ENCODE measurements at places on chromosomes 1 and 21. TPM values are rescaled to one million over a fixed set of nuclear protein-coding genes. Genes with fewer than 3 reads are reported as not detected.

DNA sequence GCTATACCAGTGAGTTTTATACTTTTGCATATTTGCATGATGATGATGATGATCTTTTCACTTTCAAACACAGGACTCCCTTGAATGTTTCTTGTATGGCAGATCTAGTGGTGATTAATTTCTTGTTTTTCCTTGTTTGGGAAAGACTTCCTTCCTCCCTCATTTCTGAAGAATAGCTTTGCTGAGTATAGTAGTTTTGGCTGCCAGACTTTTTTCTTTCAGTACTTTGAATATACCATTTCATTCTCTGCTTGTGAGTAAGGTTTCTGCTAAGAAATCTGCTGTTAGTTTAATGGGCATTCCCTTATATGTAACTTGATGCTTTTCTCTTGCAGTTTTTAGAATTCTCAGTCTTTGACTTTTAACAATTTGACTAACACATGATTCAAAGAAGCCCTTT is 547.4 kb upstream of the CXADR start:
- H3K4me1 ChIP-seq: peaks cover 6% of the 10 kb centered on the region
- no peak for DNase-seq
- no peak overlapping the region for H3K4me3 ChIP-seq

DNA sequence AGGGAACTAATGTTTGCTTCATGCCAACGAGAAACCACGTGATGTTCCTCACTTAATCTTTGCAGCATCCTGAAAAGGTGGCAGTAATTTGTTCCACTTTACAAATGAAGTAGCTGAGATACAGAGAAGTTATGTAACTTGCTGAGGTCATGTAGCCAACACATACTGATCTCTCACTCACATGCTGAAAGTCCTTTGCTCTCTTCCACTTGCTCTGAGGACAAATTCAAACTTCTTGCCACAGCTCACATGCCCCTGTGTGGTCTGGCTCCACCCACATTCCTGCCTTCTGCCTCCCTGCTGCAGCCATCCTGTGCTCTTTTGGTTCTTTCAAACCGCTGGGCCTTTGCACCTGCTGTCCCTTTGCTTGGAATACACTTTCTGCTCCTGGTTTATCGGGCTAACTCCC is 55.4 kb downstream of the TMCO4 start:
- H3K27me3 ChIP-seq: no peaks in the 10 kb centered on the region
- no peak overlapping the region for H3K27ac ChIP-seq

- no peak overlapping the region for H3K4me3 ChIP-seq
- peaks cover 98% of the 10 kb centered on the region for H3K36me3 ChIP-seq
- no peaks in the 10 kb centered on the region for H3K27me3 ChIP-seq
- H3K27ac ChIP-seq: peak overlapping the region; percentile 76
- peak; percentile 64 for DNase-seq
Observed at GRCh38 chr1:226364514-226364899, 43.4 kb downstream of the PARP1 start.

GRCh38 chr1:115041654-115042053 is 12.0 kb downstream of the TSHB start:
- H3K4me3 ChIP-seq: no peak overlapping the region
- DNase-seq: no peak
- peaks cover 11% of the 10 kb centered on the region for H3K4me1 ChIP-seq
- no peak overlapping the region for H3K27ac ChIP-seq
- no peaks in the 10 kb centered on the region for H3K27me3 ChIP-seq
- no peaks in the 10 kb centered on the region for H3K36me3 ChIP-seq

Gene PRKCZ
- total RNA-seq: 19.1 TPM

Gene C4BPA
- not detected for total RNA-seq

DNA sequence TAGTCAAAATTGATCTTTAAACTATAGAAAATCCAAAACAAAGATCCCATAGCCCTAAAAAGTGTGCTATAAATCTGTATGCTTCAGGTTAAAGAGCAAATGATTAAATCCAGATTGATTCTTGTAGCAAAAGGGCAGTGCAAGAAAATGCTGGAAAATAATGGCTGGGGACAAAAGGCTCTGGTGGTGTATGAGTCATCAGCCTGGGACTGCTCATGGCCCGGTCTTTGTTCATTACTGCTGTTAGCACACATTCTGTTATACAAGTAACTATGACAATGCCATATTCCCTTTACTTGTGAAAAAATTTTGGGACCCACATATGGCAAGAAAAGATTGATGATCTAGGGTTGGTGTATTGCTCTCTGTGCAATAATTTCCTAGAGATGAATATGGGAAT is 89.1 kb downstream of the RWDD3 start:
- no peaks in the 10 kb centered on the region for H3K27me3 ChIP-seq
- H3K36me3 ChIP-seq: no peaks in the 10 kb centered on the region
- H3K4me1 ChIP-seq: peaks cover 8% of the 10 kb centered on the region
- no peak for DNase-seq
- no peak overlapping the region for H3K27ac ChIP-seq
- H3K4me3 ChIP-seq: no peak overlapping the region

DNA sequence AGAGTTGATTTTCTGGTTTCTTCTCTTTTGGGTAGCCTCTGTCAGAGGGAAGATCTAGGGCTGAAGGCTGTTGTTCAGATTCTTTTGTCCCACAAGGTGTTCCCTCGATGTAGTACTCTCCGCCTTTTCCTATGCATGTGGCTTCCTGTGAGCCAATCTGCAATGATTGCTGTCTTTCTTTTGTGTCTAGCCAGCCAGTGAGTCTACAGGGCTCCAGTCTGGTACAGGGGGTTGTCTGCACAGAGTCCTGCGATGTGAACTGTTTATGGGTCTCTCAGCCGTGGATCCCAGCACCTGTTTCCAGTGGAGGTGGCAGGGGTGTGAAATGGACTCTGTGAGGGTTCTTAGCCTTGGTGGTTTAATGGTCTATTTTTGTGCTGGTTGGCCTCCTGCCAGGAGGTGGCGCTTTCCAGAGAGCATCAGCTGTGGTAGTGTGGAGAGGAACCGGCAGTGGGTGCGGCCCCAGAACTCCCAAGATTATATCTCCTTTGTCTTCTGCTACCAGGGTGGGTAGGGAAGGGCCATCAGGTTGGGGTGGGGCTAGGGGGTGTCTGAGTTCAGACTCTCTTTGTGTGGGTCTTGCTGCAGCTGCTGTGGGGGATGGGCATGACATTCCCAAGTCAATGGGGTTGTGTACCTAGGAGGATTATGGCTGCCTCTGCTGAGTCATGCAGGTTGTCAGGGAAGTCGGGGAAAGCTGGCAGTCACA is 81.3 kb upstream of the C21orf91 start:
- DNase-seq: peak; percentile 51
- peak overlapping the region; percentile 86 for H3K27ac ChIP-seq
- H3K4me3 ChIP-seq: no peak overlapping the region
- H3K4me1 ChIP-seq: peaks cover 31% of the 10 kb centered on the region
- H3K27me3 ChIP-seq: no peaks in the 10 kb centered on the region
- H3K36me3 ChIP-seq: no peaks in the 10 kb centered on the region
